ENCODE measurements at places on chromosomes 13 and 19.

DNA sequence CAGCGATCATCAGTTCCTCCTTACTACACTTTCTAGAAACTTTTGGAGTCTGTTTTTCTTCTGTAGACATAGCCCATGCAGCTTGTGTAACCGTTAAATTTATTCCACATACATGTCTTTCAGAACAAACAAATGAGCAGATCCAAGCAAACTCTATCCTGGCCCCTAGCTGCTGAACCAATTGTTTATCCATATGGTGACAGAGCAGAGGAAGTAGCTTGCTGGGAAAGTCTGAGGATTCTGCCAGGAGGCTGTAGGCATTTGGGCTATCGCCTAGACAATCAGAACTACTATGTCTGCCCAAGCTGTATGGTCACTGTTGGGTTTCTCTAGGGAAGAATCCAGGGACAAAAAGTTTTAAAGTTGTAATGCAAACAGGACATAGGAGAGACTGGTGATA is 343.7 kb downstream of the SPRY2 start:
- no peak for DNase-seq

DNA sequence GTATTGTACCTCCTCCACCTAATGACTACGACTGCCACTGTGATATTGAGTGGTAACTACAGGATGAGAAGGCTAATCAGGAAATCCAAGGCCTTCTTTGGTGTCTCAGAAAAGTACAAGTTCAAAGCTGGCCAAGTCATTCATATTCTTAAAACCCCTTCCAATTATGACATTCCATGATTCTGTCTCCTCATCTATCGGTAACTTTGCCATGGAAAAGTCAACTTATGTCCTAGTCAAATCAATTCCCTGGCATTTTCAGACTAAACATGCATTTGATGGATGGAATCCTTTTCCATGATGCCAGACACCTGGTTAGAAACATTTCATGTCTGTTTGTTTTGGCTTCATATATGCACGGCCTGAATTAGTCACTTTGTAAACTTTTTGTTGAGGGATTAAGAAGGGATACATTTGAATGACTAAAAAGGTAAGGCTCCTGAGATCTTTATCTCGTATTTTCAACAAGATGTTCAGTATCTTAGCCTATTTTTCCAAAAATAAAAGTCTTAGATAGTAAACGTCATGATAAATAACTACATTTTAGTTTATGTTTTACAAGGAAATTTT is 186.5 kb downstream of the NHLRC3 start:
- peak; percentile 56 for DNase-seq

DNA sequence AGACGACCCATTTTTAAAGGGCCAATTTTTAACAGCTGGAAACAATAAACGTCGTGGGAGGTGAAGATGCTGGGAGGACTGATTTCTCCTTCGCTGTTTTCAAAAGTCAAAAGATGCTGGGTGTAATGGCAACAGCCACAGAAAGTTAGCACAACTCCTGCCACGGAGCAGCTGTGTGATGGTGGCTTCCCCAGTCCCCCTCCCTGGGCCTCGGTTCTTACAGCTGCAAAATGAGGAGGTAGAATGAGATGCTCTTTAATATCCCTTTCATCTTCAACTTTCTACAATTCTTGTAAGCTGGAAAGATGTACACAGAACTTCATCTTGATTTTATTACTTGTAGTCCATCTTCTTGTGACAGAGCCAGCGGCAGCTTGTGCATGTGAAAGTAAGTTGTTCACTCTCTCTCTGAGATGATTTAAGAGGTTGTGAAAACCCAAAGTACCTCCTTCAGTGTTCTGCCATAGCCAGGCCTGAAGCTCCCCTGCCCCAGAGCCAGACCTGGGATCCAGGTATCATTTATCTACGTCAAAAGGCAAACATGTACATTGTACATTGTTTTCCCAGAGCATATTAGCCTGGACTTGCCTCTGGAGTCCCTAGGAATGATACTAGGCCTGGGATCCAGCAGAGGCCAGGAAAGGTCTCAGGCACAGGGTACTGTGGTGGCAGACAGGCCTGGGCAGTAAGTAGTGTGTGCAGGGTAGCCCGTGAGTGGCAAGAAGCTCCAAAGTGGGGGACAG is 3.4 kb upstream of the UBE2L5 start:
- no peak for DNase-seq

DNA sequence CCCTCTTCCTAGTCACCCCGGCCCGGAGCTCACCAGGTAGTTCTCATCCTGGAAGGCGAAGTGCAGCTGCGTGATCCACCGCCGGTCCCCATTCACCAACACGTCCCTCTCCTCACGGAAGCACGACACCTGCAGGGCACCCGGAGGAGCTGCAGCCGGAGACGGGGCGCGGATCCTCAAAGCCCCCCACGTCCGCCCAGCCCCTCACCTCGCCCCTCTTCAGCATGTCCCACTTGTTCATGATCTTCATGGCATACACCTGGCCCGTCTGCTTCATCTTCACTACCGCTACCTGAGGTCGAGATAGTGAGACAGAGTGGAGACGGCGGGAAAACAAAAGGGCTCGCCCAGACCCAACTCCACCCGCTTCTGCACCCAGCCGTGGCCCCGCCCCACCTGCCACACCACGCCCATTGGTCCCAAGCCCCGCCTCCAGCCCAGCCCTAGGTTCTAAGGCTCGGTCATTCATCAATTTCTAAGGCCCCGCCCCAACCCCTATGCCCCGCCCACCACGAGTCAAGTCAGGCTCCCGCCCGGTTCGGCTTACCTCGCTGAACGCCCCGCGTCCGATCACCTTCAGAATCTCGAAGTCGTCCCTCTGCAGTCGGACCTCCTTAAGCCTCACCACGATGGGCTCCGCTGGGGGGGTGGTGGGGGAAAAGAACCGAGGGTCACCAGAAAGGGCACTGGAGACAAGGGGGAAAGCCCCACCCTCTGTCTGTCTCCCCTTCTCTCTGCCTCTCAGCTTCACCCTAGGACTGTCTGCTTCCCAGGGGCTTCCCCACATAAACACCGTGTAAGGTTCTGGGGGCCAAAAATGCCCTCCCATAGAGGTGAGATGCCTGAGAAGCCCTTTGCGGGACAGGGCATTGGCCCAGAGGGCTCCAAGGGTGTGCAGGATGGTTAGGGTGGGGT is 2.8 kb downstream of the DMPK start:
- DNase-seq, result peak; percentile 73

DNA sequence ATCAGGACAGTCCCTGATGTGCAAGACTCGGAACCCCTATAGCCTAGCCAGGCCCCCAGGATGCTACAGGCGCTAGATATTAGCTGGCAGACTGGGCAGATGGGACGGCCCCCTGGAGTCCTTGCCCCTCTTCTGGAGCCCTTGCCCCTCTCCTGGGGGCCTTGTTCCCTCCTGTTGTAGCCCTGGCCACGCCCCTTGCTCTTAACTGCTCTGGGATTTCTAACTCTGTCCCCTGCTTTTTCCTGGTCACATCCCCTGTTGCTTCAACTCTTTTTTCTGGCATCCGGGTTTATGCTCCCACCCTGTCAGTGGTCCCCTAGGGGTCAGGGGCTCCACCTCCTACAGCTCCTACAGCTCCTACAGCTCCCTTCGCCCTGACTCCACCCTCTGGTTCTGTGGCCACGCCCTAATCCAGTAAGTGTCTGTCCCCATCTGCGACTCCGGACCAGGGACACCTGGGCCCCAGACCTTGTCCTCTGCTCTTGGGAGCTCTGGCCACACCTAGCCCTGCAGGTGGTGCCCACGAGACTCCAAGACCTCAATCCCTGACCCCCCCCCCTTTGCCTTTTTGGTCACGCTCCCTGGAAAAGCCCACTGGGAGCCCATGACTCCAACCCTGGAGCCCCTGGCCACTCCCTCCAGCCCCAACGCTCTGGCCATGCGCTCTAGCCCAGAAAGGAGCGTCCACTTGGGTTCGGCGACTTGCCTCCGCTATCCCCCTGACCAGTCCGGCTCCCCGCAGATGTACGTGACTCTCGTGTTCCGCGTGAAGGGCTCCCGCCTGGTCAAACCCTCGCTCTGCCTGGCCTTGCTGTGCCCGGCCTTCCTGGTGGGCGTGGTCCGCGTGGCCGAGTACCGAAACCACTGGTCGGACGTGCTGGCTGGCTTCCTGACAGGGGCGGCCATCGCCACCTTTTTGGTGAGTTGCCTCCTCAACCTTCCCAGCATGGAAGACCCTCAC is 6.8 kb downstream of the PLPPR2 start:
- DNase-seq, result no peak

DNA sequence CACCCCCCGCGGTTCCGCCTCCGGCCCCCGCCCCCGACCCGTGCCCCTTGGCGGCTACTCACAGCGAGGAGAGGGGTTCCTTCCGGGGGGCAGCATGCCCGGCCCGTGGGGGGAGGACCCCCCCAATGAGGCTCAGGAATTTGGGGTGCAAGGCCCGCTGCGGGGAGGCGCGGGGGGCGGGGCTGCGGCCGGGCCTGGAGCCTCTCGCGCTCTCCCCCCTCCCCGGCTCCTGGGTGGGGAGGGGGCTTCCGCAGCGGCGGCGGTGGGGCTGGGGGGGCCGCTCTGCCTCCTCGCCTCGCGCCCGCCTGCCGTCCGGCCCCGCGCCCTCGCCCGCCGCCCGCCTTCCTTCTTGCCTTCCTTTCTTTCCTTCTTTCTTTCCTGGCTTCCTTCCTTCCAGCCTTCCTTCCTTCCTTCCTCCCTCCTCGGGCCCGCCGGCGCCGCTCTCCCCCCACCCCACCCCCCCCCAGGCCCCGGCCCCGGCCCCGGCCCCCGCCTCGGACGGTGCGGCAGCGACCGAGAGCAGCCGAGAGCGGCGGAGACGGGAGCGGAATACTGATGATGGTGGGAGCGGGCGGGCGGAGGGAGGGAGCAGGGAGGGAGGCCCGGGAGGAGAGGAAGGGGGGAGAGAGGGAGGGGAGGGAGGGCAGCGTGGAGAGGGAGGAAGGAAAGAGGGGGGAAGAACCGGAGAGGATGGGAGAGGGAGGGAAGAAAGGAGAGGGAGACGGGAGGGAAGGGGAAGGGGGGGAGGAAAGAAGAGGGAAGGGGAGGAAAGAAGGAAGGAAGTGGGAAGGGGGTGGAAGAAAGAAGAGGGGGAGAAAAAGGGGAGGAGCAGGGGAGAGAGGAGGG is at the start of gene LRRC4B:
LRRC4B (minus strand) TSS at position 554 of the 846 bp plus-strand sequence. CDS start 19,597 bp downstream, outside the sequence.
- DNase-seq, result no peak

DNA sequence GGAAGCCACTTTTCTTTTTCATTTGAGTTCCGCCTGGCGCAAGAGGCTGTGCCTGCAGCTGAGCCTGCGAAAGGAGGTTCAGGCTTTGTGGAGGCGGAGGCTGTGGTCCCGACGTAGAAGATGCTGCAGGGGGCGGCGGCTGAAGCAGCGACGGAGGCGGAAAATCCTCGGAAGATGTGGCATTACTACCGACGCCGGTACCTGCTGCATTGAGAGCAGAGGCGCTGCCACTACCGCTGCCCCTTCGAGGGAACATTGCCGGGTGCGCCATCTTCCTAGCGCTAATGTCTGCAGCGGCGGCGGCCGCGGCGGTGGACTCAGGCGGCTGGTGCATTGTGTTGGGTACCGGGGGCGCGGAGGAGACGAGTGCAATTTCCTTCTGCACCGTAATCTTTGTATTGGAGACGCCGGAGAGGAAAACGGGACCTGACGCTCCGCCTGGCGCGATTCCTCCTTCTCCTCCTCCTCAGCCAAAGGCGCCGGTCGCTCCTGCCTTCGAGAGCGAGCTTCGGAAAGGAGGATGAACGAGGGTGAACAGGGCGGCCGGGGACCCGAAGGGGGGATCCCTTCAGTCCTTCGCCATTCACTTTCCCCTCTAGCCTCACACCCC is at the start of gene TSC22D1:
TSC22D1 (minus strand) TSS at position 590 of the 610 bp plus-strand sequence; CDS start at position 334, 256 bp downstream.
- peak; percentile 47 for DNase-seq

DNA sequence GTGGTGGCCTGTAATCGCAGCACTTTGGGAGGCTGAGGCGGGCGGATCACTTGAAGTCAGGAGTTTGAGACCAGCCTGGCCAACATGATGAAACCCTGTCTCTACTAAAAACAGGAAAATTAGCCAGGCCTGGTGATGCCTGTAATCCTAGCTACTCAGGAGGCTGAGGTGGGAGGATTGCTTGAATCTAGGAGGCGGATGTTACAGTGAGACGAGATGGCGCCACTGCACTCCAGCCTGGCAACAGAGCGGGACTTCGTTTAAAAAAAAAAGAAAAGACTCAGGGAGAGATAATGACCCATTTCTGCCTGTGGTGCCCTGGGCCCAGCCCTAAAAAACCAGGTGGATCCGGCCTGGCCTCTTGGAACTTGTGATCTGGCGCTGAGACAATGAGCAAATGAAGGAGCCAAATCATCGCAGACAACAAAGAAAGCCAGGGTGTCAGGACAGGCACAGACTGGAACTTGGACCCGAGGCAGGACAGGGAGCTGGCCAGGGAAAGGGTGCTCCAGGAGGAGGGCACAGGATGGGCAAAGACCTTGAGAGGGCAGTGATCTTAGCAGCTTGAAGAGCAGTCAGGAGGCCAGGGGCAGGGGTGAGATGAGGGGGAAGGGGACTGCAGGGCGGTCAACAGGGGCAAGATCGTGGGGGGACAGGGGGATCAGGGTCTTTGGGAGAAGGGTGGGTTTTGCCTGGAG is 962 bp upstream of the JAK3 start:
- no peak for DNase-seq

GRCh38 chr13:99067159-99067985 is 89.5 kb upstream of the DOCK9 start:
- peak; percentile 82 for DNase-seq

DNA sequence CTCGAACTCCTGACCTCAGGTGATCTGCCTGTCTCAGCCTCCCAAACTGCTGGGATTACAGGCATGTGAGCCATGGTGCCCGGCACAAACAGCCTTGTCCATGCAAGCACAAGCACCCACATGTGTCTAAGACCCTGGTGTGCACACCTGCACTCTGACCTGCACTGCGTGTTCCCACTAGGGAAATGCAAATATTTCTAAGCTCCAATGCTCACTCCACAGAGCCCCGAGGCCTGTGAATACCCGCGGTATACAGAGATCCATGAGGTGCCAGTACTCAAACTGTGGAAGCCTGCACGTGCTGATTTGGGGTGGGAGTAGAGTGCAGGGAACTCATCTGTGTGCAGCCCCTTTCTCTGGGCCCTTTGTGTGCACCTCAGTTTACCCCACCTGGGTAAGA is 14.7 kb downstream of the GADD45B start:
- DNase-seq, result no peak

GRCh38 chr19:34232566-34233481 is 21.5 kb upstream of the GARRE1 start:
- peak; percentile 96 for DNase-seq

DNA sequence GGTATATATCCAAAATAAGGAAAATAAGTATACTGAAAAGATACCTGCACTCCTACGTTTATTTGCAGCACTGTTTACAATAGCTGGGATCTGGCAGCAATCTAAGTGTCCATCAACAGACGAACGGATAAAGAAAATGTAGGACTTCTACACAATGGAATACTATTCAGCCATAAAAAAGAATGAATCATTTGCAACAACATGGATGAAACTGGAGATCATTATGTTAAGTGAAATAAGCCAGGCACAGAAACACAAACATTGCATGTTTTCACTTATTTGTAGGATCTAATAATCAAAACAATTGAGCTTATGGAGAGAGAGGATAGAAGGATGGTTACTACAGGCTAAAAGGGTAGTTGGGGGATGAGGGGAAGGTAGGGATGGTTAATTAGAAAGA is 494.0 kb downstream of the UQCRFS1 start:
- no peak for DNase-seq

GRCh38 chr19:16627928-16628182 is 149 bp downstream of the MED26 start:
- no peak for DNase-seq

Measured in mammary epithelial cell (primary cell).